Vagina (tissue), 2 donors: ENCODE measurements at places on chromosomes 2 and 18. TPM values are rescaled to one million over a fixed set of nuclear protein-coding genes. Genes with fewer than 3 reads are reported as not detected.

DNA sequence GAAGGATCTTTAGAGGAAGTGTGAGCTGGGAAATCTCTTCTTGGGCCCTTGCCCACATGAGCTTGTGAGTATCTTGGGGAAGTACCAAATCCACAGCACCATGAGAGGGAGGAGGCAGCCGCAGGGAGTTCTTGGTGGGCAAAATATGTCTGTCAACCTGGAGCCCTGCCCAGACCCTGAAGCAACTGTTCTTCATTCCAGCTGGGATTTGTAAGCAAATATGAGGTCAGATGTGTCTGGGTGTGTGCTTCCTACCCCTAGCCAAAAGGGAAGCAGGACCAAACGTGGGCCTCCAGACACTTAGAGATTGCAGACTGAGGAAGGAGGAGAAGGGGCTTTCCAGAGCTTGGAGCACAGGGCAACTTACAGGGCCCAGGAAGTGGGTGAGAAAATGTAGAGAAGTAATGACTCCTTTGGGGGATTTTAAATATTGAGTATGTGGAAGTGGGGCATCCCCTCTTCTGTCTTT lies 41.9 kb downstream of the TMEM247 start:
- DNase-seq = peak; percentile 97

GRCh38 chr2:84694088-84694622 lies 177.9 kb downstream of the DNAH6 start:
- DNase-seq = no peak

GRCh38 chr2:179770029-179770428 lies 91.4 kb downstream of the ZNF385B start:
- no peak for DNase-seq

The CPSF3 gene
- total RNA-seq = 19.4 TPM

The ORC2 gene
- 21.6 TPM for total RNA-seq

DNA sequence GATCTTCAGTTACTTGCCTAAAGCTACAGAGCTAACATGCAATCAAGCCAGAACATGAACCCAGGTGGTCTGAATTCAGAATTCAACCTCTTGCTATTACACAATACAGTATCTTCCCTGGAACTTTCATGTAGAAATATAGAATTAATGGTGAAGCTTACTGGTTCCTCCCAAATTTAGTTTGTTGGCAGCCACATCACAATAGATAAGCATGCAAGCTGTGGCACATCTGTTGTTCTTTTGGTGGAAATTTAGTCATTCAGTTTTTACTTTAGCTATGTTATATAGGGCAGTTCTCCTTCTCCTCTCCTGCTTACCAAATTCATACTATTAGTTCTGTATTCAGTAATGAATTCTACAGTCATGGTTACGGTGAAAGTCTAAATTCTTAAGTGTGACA lies 101.0 kb upstream of the RNF152 start:
- no peak for DNase-seq

The AGXT gene
- total RNA-seq = not detected

The MDH1B gene
- total RNA-seq = 0.49 TPM
